NCI-H524 treated with DMSO at 0.1 percent for 48 hours (cell line): ENCODE measurements at places on chromosomes 1 and 21.

DNA sequence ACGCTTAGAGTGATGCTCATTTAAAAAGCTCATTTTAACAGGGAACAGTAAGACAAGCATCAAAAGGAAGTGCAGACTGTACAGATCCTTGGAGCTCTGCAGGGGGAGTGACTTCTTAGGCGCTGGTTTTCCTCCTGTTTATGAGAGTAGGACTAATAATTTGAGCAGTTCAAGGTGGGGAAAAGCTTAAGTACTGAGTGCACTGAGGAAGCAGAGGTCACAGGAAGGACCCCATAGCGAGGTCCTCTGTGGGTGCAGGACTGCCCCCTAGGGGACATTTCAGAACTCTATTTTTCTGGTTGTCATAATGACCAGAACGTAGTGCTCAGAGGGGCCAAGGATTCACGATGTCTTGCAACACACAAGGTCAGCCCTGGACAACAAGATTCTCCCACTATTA is 112.1 kb downstream of the HLCS start:
- no peak for DNase-seq

GRCh38 chr1:185850366-185850765 is 116.2 kb downstream of the HMCN1 start:
- DNase-seq: no peak

GRCh38 chr21:19995253-19995652 is 1003.0 kb upstream of the NCAM2 start:
- DNase-seq: no peak

DNA sequence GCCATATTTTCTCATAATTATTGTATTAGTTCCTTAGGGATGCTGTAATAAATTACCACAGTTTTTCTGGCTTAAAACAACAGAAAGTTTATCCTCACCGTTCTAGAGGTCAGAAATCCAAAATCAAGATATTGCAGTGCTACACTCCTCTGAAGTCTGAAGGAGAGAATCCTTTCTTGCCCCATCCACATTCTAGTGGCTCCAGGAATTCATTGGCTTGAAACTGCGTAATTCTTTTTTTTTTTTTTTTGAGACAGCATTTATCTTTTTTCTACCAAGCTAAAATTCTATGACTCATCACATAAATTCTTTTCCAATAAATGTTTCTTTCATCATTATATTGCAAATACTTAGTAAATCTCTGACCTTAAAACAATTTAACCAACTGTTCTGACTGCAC is 451.0 kb upstream of the RGS18 start:
- DNase-seq: no peak

GRCh38 chr1:205668951-205669340 is 11.4 kb downstream of the SLC45A3 start:
- no peak for DNase-seq

GRCh38 chr1:34930702-34931071 is 1.2 kb upstream of the DLGAP3 start:
- no peak for DNase-seq

- no peak for DNase-seq
Measured at GRCh38 chr1:47776667-47777131, 220.5 kb downstream of the TRABD2B start.

DNA sequence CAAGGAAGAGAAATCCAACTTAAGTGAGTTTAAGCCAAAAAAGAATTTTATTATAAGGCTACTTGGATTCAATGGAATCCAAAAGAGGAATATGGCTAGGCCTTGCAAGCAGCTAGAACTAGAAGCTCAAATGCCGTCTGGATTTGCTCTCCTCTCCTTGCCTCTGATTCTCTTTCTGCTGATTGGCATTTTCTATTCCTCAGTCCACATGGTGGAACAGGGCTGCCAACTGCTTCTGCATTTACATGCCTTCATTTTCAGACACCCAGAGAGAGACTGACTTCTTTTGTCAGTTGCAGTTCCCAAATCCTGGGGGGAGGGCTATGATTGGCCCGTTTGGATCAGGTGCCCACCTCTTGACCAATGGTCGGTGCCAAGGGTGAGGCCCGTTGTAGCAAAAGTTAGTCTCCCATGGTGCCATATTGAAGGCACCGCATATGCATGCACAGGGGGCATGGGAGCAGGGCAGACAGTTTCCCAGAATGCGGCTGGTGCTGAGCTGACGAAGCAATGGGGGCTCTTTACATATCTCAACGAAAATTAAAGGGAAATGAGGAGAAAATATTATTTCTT is 18.3 kb downstream of the ZBTB18 start:
- no peak for DNase-seq

DNA sequence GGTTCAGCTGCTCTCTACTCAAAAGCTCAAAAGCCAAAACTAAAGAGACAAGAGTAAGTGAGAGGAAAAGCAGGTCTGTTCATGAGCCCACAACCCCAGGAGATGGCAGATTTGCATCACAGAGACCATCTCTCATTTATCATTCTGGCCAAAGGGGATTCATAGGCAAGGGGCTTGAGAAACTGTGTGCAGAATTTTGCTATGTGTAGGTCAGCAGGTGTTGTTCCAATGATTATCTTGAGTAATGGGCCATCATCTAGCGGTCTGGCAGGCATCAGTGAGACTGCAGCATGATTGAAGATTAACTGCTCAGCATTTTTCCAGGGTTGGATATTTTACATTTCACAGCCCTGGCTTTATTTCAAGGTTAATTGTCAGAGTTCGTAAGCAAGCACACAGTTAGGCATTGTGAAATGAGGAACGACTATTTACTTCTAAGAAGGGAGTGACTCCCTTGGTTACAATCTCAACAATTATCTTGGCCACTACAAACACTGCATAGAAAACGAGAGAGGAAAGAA is 1204.6 kb upstream of the TMPRSS15 start:
- DNase-seq: no peak

DNA sequence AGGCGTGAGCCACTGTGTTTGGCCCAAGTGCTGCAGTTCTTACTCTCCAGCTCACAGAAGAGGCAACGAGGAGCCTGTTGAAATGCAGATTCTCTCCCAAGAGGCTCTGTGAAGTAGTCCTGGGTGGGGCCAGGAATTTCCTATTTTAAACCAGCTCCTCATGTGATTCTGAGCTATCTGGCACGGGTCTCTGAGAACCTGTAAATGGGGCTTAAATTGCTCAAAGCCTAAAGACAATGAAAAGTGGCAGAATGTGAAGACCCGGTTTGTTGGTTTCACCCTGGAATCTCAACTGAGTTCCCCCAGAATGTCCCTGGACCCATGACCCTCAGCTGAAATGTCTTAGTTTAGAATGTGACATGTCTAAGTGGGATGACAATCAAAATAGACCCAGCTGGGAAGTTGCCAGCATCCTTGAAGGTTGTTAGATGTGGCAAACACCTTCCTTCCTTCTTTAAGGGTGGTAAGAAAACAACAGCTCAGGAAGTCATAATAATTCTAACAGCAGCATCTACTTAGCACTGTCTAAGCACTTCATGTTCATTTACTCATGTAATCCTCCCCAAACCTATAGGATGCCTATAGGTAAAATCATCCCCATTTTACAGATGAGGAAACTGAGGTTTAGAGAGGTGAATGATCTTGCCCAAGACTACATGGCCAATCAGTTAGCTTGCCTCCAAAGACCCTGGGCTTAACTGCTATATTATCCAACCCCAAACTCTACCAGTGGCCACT is 20.9 kb upstream of the ATP5PO start:
- no peak for DNase-seq

DNA sequence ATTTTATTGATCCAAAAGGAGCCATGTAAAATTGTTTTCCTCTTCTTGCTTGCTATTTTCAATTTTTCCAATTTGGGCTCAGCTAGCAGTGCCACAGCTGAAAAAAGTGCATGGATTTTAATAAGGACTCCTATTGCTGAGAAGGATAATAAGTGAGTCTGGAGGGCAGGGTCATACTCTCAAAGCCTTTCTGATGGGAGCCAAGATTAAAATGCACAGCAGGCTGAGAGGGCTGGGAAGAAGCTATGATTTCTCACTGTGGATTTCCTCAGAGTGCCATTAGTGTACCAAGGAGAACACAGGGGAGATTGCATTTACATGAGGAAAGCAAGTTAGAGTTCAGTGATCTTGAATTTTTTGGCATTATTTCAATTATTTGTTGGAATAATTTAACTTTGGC is 261.3 kb downstream of the ST6GALNAC3 start:
- DNase-seq: no peak

GRCh38 chr1:182794091-182794490 is 4.5 kb downstream of the NPL start:
- DNase-seq: no peak

GRCh38 chr1:36007741-36008140 is 76.2 kb upstream of the TEKT2 start:
- DNase-seq: no peak

DNA sequence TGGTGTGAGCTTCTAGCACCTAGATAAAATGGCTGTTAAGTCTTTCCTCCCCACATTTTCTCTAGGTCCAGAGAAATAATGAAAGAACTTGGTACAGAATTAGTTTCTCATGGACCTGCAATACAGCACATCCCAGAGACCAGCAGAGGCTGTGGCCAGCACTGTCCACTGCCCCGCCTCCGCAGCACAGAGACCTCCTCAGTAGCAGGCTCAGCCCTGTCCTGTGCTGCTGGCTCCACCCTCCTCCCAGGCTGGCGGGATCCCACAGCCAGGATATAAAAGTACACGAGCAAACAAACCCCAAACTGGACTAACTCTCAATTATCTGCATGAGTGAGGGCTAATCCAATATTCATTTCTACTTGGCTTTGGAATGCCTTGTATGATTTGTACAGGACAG is 401.5 kb downstream of the RPS6KC1 start:
- no peak for DNase-seq

DNA sequence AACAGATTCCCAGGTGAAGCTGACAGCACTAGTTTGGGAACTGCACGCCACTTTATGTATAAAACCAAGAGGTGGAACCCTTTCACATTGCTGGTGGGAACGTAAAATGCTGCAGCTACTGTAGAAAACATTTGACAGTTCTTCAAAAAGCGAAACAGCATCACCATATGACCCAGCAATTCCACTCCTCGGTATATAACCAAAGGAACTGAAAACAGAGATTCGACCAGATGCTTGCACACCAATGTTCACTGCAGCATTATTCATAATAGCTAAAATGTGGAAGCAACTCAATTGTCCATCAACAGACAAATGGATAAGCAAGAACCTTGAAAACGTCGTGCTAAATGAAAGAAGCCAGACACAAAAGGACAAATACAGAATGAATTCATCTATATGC is 17.5 kb downstream of the RSPH1 start:
- no peak for DNase-seq

DNA sequence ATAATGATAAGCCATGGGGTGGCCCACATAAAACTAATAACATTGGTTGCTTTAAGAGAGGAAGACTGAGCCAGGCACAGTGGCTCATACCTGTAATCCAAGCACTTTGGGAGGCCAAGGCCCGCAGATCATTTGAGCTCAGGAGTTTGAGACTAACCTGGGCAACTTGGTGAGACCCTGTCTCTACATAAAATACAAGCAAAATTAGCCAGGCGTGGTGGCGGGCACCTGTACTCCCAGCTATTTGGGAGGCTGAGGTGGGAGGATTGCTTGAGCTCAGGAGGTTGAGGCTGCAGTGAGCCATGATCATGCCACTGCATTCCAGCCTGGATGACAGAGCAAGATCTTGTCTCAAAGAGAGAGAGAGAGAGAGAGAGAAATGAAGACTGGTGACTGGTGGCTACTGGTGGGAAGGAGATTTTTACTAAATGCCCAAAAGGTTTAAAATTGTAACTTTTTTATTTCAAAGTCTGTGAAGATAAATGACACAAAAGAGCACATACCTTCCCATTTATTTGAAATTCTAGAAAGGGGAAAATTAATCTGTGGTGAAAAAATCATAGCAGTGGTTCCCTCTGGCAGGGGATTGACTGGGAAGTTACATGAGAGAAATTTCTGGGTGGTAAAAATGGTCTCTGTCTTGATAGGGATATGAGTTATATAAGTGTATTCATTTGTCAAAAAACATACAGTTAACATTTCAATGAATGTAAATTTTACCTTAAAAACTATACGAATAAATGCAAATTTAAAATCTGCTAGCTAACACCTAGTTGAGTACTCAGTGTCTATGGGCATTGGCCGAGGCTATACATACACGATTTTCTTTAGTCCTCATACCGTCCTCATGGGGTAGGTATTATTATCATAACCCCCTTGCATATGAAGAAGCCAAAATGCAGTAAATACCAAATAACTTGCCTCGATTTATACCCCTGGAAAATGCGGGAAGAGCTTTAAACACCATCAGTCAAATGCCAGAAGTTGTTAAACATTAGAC is 2.2 kb upstream of the NBPF1 start:
- no peak for DNase-seq

GRCh38 chr1:6811583-6811982 is 26.3 kb downstream of the CAMTA1 start:
- DNase-seq: no peak

- no peak for DNase-seq
Measured at GRCh38 chr1:10789803-10790702, 6.4 kb downstream of the CASZ1 start.

- DNase-seq: no peak
Measured at GRCh38 chr21:32392299-32392879, 423 bp downstream of the URB1 start.

GRCh38 chr1:15748690-15749398 is 6.5 kb downstream of the TMEM82 start:
- DNase-seq: no peak

- DNase-seq: peak; percentile 42
Measured at GRCh38 chr1:23403735-23404486, 20.6 kb downstream of the TCEA3 start.

- no peak for DNase-seq
Measured at GRCh38 chr1:13587256-13588030, 3.8 kb downstream of the PDPN start.

DNA sequence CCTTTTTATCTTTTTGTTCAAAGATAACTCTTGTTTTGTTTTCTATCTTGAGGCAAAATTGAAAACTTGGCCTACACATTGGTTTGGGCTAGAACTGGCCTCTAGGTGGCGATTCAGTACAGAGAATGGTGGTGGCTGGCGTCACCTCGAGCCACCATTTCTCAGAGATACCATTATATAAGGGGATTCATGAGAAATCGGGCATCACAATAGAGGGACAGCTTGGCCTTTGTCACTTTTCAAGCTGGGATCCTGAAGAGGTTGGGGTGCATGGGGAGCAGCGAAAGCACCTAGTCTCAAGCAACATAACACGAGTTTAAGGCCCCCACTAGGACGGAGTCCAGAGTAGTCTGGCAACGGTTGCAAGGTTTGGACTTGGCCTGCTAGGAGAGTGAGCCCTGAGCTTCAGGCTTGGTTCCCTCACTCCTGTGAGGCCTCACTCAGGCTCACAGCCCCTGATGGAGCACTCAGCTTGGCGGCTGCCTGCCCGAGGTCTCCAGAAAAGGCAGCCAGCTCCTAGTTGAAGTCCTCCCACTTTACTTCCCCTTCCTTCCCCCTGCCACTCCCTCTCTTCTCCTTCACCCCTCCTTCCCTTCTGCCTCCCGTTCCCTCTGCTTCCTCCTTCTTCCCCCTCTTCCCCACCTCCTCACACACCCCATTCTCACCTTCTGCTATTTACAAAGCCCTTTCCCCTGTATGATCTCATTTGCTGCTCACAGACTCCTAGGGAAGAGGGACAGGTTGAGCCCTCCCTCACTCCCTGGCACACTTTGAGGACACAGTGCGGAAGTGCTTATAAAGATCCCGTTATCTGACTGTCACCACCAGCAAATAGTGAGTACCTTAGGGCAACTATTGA is 67.8 kb downstream of the LRIG2 start:
- peak; percentile 5 for DNase-seq

- DNase-seq: no peak
Measured at GRCh38 chr1:35278886-35279554, 10.5 kb downstream of the ZMYM4 start.

GRCh38 chr1:154418062-154418921 is 13.1 kb downstream of the IL6R start:
- no peak for DNase-seq

- DNase-seq: no peak
Measured at GRCh38 chr1:5993556-5994491, 1.6 kb upstream of the NPHP4 start.
